ENCODE measurements at places on chromosomes 7 and 10.

GRCh38 chr7:138565071-138565450, 105.0 kb downstream of the TRIM24 start:
- DNase-seq = no peak

GRCh38 chr7:151719897-151720242, 157.0 kb downstream of the PRKAG2 start:
- DNase-seq = no peak

DNA sequence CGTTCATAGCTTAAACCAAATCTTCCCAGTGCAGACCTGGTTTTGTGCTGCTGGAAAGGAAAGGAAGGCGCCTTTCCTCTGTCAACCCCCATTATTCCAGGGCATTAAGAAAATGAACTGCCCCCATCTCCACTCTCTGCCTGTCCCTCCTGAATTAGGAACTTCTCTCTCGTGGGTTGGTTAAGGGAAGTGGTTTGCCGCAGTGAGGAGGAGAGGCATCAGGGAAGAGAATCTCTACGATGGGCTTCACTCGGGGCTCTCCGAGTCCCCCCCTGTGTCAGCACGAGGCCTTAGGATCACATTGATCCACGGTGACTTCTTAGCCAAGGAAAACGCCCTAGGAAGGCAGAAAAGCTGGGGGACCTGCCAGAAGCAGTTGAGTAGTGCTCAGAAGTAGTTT, 53.9 kb upstream of the LYZL2 start:
- DNase-seq = no peak

GRCh38 chr10:22491931-22492615, 146.8 kb downstream of the SPAG6 start:
- DNase-seq = no peak

DNA sequence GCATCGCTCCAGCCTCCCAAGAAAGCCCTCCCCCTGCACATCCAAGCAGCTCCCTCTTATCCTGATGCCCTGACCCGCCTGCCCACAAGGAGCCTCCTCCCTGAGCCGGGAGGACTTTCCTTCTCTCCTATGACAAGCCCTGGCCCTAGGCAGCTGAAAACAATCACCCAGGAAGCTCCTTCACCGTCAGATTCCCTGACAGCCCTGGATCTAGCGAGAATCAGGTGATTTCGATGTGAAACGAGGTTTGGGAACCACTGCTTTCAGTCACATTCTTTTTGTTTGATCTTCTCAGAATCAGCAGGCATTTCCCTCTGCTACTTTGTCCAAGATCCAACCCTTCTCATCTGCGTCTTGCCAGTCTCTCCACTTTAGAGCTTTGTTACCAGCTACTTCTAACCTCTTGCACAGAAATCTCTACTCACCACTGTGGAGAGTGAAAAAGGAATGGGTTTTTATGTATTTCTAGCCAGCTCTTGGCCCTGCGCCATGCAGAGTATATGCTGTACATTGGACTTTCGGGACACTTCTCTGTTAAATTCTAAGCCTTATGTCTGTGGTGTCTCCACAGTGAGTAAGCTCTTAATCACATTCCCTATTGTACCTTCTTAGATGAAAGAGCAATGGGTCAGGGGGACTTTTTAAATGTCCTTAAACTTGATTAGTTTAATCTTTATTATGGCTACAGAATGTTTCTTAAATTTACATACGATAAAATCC, 253.2 kb upstream of the C7orf33 start:
- DNase-seq = no peak

Data from stimulated activated CD4-positive, alpha-beta T cell treated with anti-CD3 and anti-CD28 coated beads, Interleukin-1b, Interleukin-23, amount 100 ng/mL, for 1 hour (primary cell).